ENCODE measurements at places on chromosomes 13 and 19.

GRCh38 chr19:2680808-2681207, 21.7 kb downstream of the GNG7 start:
- DNase-seq, result no peak

GRCh38 chr19:15936173-15936572, 1.8 kb upstream of the CYP4F11 start:
- no peak for DNase-seq

GRCh38 chr13:25778365-25778764, 273.5 kb downstream of the SHISA2 start:
- no peak for DNase-seq

DNA sequence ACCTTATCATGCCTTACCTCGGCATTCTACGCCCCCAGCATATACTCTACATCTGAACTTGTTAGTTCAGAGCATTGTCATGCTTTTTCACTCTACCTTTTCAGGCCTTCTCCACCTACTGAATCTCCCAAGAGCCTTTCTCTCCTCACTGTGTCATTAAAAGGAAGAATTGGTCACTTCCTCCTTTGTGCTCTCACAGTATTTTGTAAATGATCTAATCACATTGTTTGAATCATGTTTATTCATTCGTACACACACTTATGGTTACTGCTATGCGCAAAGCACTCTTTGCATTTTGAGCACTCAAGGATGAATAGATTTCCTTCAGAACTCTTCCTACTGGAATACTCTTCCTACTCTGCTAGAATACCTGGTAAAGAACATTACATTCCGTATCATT, 15.8 kb upstream of the ELF1 start:
- DNase-seq, result no peak

GRCh38 chr13:26362261-26362660, 108.3 kb downstream of the CDK8 start:
- DNase-seq, result no peak

Measured in Caco-2 (cell line).